ENCODE measurements at places on chromosomes 7 and 10.

DNA sequence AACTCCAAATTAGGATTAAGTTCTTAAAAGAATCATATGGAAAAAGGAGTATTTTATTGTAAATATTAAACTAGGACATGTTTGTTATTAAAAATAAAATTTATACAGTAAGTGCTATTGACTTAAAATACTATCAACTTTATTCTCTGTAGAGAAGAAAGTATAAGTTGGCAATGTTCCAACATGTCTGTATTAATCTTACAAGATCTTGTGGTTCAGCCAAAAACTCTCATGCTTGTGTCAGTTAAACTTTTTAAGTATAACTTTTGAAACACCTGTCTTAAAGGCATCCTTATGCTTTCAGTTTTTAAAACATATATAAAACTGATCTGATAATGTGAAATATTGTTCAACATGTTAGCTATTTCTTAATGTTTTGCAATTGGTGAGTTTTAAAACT lies 160.7 kb downstream of the ZEB1 start:
- no peak for DNase-seq

DNA sequence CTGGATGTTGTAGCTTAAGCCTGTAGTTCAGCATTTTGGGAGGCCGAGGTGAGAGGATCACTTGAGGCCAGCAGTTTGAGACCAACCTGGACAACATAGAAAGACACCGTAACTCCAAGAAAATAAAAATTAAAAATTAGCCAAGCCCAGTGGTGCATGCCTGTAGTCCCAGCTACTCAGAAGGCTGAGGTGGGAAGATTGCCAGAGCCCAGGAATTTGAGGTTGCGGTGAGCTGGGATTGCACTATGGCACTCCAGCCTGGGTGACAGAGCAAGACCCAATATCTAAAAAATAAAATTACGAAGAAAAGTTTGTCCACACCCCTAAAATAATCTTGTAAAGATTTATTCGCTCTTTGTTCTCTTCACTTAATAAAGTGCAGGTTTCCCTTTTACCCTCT lies 951.0 kb downstream of the TYW1 start:
- DNase-seq, result peak; percentile 76

DNA sequence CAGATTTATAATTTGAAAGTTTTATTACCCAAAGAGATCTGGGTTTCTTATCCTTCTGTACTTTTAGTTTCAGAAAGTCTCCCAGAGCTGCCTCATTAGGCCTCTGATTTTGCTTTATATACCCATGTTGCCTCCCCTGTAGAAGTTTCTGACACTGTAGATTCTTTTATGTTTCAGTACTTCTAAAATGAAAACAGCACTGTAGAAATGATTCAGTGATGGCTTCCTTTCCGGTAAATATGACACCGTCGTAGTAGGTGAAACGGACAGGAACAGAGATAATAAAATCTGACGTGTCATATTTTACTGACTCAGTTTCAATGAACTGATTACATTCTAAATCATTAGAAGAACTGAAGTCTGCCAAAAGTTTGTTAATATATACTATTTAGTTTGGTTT lies 272.7 kb downstream of the TWIST1 start:
- DNase-seq, result no peak

DNA sequence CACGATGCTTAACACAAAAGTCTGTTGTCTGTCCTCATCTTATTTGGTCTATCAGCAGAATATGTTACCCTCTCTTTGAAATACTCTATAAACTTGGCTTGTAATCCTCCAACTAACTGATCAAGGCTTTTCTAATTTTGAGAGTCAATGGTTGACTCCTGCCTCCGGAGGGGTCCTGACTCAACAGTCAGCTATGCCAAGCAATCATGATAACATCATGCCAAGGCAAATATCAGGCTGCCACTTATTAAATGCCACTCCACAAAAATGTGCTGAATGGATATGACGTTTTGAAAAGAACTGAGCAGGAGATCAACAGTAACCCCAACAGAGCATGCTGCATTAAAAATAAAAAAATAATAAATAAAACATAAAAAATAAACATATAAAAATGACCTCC lies 116.1 kb downstream of the PARD3 start:
- peak; percentile 84 for DNase-seq

DNA sequence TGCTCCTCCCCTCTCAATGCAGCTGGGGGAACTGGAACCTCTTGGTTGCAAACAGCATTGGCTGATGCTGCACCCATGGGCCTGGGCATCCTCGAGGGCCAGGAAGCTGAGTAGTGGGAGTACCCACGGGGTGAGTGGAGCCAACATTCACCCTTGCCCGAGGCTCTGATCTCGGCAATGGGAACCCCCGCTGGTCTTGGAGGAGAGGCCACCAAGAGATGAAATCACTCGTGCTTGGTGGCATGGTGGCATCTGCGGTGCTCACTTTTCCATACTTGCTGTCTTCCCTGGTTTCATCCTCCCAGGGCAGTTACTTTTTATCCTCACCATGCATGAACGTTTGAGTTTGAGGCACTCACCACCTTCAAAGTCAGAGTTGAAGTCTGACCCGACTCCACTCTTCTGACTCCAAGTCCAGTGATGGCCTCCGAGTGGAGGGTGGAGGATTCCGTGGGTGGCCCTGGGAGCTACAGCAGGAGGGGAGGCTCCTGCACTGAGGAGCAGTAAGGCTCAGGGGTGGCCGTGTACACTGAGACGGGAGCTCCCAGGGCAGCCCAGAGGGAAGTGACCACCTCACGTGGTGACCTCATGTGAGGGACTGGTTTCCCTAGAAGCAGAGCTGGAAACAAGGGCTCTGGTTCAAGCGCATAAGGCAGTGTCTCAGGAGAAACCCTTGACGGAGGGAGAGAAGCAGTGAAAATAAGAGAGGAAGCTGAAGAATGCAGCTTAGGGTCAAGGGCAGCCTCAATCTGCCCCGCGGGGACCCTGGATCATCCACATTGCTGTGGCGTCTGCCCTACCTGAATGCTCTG lies 349.1 kb downstream of the TCERG1L start:
- no peak for DNase-seq

- peak; percentile 72 for DNase-seq
Measured at GRCh38 chr10:97574374-97575126, 2.0 kb downstream of the ANKRD2 start.

DNA sequence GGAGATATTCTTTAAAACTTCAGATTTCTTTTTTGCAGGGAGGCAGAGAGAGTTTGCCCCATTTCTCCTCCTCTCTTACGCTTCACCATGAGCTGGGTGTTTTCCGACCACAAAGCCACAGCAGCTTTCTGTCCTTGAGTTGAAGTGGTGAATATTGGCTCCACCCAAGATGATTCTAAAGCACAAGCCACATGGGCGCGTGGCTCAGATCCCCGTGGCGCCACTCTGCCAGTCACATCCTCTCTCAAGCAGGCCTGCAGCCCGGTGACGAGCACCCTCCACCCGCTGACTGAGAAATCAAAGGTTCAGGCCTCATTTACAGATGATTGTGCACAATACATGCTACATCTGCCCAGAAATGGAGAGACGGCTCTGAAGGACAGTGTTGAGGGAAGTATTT lies 27.6 kb upstream of the RNF32 start:
- no peak for DNase-seq

DNA sequence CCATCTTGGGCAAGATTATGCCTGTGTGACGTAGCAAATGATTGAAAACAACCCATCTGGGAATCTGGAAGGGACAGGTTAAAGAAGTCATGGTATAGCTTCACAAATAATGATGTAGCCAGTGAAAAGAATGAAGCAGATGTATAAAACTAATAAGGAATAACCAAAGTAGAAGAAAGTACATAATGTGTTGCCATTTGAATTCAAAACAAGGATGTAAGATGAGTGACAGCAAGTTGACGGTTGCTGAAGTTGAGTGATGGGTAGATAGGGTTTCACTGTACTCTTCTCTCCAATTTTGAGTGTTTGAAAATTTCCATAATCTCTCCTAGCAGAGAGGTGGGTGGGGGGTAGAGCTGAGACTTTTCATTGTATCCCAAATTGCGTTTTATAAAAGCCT lies 133.6 kb downstream of the FANK1 start:
- DNase-seq, result no peak

DNA sequence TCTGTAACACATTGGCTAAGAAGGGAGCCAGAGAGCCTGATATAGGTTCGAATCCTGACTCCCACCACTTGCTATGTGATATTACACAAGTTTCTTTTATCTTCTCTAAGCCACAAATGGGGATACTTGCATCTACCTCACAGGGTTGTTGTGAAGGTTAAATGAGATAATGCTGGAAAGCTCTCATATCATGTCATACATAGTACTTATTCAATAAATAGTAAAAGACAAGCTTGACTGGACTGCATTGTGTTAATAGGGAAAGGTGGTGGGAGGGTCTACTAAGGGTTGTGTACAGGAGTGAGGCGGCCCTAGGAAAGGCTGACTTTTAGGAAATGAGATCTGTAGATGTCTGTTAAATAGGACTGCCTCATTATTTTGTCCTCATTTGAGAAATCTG lies 35.8 kb upstream of the DNMBP start:
- DNase-seq, result no peak

GRCh38 chr7:26992670-26993069 lies 103.1 kb downstream of the HOXA1 start:
- DNase-seq, result no peak

DNA sequence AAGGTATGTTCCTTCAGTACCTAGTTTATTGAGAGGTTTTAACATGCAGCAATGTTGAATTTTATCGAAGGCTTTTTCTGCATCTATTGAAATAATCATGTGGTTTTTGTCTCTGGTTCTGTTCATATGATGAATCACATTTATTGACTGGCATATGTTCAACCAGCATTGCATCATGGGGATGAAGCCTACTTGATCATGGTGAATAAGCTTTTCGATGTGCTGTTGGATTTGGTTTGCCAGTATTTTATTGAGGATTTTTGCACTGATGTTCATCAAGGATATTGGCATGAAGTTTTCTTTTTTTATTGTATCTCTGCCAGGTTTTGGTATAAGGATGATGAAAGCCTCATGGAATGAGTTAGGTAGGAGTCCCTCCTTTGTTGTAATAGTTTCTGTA lies 204.0 kb upstream of the GNAI1 start:
- DNase-seq, result peak; percentile 49

DNA sequence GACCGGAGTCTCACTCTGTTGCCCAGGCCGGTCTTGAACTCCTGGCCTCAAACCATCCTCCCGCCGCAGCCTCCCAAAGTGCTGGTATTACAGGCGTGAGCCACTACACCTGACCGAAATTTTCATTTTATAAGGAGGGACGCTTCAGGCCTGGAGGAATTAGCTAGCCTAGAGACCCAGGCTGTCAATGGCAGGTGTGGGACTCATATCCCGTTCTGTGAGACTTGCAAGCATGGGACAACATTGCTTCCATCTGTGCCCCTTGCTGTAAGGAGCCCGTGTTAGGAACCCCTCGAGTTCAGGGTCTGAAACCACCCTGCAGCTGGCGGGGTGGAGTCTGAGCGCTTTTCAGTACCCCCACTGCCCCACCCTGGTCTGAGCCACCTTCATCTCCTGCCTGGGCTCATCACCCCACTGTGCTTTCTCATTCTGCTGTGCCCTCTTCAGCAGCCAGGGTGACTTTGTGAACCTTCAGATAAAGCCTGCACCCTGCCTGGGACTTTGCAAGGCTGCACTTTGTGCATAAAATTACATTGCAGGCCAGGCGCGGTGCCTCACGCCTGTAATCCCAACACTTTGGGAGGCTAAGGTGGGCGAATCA lies 1.3 kb upstream of the DAGLB start:
- DNase-seq, result no peak

DNA sequence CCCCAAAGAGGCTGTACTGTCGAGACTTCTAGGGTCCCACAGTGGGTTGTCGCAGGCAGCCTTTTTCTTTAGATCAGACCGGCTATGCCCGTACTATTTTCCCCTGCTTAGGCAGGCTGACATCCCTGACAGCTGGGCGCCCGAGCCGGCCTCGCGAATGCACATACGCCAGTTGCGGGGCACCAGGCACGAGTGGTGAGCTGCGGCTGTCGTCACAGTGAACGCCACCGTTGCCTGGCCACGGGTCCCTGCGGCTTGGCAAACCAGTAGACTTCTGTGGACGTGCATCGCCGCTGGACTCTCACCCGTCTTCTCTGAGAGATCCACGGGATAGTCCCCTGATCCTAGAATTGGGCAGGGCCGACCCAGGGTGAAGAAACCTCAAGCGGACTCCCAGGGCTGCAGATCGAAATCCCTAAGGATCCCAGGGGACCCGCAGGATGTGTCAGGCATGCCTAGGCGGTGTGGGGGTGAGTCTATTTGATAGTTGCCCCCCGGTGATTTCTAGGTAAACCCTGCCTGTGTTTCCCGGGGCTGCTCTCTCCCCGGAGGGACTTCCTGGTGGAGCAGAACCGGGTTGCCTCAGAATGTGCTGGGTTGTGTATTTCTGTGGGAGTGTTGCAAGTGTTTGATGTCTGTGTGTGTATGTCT lies 33.0 kb upstream of the ZNF273 start:
- DNase-seq, result no peak

GRCh38 chr10:75841266-75841665 lies 409.8 kb downstream of the LRMDA start:
- DNase-seq, result no peak

GRCh38 chr7:2354939-2355704 lies 495 bp downstream of the EIF3B start:
- peak; percentile 19 for DNase-seq

- peak; percentile 59 for DNase-seq
Measured at GRCh38 chr10:80699602-80700039, 161.9 kb downstream of the SH2D4B start.

- DNase-seq, result no peak
Measured at GRCh38 chr10:75450075-75450445, 18.6 kb downstream of the LRMDA start.

- peak; percentile 62 for DNase-seq
Measured at GRCh38 chr7:90384433-90384832, 18.8 kb upstream of the CLDN12 start.

- DNase-seq, result no peak
Measured at GRCh38 chr7:134371536-134371935, 54.8 kb upstream of the SLC35B4 start.

- DNase-seq, result peak; percentile 31
Measured at GRCh38 chr10:96488161-96488935, 25.4 kb downstream of the TLL2 start.

GRCh38 chr10:124577651-124578050 lies 116.0 kb downstream of the LHPP start:
- DNase-seq, result no peak

DNA sequence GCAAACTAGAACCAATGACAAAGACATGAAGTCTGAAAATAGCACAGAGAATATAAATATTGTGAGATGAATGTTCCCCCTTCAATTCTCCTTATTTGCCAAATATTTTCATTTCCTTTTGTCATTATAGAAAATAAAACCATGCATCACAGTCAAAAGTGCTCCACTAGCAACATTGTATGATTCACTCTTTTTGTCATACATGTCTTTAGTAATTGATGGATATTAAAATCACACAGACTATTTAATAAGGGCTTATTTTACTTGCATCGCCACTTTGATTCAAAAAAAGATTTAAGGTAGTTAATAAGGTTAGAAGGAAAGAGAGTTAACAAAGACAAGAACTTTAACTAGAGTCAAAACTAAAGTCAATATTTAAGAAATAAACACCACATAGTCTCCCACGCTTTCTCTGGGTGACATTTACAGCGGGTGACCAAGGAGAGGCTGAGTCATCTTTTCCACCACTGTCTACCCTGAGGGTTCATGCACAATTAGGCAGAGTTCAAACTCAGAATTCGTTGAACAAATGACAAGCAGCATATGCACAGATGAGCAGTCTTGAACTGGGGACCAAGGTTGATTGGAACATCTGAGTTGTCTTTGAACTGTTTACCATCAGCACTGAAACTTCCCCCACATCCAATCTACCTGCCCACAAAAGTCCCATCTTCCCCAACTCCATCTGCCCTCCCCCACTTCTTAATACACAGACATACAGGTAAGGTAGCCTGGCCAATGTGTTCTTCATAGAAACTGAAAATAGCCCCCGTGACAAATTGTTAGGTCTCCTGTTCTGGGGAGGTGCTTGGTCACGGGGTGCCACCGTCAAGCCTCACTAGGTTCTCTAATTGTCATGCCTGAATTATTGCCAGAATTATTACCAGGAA lies 42.5 kb downstream of the C7orf25 start:
- peak; percentile 31 for DNase-seq

All from fibroblast of skin of right biceps (primary cell).